ENCODE measurements at places on chromosomes 16 and 17.

DNA sequence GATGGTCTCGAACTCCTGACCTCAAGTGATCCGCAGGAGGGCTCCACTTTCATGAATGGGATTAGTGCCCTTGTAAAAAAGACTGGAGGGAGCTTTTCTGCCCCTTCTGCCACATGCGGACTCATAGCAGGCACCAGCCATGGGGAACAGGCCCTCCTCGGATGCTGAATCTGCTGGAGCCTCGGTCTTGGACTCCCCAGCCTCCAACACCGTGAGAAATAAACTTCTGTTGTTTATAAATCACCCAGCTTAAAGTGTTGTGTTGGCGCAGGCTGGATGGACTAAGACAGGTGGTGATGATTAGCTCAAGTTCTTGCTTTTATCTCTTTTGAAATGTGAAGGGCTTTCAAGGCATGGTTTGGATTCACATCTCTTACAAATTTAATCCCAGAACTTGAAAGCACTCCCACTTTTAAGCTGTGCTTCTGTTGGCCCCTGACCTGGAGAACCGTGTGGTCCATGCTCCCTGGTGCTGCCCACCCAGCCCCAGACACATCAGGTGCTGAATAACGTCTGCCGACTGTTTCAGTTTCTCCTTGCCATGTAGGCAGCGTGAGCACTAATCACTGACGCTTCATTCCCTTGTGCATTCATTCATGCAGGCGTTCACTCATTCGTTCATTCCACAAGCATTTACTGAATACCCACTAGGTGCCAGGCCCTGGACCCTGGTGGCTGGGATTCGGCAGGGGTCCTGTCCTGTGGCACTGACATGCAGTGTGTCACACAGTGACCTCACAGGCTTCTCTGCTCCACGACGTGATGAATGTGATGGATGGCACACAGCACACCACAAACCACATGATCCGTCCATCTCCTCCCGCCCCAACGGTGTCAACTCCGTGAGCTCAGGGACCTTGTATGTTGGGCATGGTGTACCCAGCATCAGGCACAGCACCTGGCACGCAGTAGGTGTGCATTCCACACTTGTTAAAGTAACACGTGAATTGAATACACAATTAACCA lies 8.9 kb downstream of the CIBAR2 start:
- no peak for DNase-seq

DNA sequence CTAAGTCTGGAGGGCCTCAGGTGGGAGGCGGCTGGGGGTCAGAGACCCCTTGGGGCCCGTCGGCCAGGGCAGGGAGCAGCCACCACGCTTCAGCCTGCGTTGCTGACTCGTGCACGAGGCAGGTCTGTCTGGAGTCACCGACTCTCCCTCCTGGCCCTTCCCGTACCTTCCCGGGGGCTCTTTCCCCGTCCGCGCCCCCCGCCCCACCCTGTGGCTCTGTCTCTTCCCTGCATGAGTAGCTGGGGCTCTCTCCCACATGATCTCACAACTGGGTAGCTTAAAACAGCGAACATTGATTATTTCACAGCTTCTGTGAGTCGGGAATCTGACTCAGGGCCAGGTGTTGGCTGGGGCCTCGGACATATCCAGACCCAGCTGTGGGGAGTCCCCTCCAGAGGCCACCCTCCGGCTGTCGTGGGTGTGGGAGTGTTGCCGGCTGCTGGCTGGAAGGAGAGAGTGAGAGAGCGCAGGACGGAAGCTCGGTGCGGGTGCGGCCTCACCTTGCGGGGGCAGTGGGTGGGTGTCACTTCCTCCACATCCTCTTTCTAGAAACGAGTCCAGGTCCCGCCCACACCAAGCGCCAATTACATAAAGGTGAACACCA lies 17.3 kb downstream of the BAHCC1 start:
- no peak for DNase-seq

DNA sequence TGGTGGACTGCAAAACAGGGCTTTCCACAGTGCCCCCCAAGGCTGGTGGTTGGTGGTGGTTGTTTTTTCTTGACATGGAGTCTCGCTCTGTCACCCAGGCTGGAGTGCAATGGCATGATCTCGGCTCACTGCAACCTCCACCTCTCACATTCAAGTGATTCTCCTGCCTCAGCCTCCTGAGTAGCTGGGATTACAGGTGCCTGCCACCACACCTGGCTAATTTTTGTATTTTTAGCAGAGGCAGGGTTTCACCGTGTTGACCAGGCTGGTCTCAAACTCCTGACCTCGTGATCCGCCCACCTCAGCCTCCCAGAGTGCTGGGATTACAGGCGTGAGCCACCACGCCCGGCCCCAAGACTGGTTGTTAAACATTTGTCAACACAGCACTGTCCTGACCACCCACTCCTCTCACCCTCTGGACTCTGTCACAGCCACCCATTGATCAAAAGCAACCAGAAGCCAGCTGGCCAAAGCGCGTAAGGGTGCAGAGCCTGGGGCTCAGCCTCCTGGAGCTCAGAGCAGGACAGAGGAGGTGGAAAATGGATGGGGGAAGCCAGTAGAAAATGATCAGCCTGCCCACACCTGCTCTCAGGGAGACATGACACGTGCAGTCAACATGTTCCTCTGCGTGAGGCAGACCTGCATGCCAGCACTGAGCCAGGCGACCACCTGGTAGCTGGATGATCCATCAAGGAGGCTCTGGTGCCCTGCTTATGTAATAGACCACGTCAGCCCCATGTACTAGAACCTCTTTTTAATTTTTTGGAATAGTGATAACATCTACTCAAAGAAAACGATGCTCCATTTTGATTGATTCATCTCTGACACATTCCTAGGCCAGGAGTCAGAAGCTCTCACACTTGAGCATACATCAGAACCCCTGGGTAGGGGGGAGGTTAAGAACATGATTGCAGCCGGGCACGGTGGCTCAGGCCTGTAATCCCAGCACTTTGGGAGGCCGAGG lies 14.8 kb upstream of the OSGIN1 start:
- no peak for DNase-seq

DNA sequence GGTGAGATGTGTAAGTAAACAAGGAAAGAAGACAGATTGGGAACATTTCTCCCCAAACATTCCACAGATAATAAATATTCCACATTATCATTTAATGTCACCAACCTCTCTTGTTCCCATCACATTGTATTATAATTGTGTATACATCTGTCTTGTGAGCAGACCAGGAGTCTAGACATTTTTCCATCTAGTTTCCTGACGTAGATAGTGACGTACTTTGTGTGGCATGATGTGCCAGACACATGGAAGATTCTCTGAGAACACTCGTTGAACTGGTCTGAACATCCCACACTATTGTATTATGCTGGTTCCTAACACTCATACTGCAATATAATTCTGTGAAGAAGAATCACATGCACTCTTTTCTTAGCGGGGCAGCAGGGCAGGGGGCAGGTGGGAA lies 34.0 kb downstream of the WSB1 start:
- no peak for DNase-seq

DNA sequence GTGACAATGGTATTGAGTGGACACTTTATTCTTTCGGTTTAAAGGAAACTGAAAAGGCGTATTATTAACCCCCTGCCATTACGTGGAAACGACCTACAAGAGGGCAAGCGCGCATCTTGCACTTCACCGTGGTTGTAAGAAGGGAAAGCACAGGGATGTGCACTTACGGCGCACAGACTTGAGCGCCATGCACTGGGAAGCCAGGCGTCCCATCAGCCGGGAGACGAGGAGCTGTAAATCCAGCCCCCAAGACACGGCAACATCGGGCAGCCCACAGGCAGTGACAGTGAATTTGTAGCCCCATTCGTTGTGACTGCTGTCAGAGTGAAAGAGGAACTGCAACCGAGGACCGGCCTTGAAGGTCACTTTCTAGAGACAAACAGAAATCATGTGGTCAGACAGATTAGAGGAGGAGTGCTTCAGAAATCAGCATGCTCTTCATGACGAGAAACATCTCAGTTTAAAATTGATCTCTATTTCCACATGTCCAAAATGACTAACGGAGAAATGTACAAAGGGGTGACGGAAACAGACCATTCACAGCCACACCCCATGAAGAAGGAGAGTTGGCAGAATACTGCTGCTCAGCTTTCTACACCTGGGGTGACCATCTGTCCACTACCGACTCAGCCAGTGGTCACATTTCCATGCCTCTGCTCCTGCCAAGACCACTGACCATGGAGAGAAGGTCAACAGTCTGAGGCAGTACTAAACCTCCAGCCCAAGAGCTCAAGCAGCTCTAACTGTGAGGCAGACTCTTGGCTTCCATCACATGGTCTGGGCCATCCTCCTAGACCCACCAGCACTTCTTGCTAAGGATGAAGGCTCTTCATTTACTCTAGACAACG lies 68.6 kb downstream of the ZZEF1 start:
- peak; percentile 81 for DNase-seq

GRCh38 chr16:55225972-55226542 lies 97.9 kb upstream of the IRX6 start:
- peak; percentile 62 for DNase-seq

GRCh38 chr17:61487161-61487988 lies 35.2 kb downstream of the TBX4 start:
- DNase-seq, result no peak

DNA sequence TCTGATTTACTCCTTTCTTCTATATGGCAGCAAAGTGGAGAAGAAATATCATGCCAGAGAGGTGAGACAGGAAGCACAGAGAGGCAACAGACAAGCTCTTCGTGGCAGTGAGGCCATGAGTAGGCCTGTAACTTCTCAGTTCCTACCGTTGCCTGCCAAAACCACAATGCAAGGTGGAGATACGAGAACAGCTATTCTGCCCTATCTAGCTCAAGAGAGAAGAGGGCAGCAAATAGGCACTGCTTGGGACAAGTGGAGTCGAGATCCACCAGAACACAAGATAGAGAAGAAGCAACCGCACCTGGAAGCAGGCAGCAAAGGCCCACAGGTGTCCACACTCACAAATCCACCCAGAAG lies 24.8 kb downstream of the RANBP10 start:
- no peak for DNase-seq

- no peak for DNase-seq
Observed at GRCh38 chr16:74321356-74321755, 24.7 kb downstream of the PSMD7 start.

DNA sequence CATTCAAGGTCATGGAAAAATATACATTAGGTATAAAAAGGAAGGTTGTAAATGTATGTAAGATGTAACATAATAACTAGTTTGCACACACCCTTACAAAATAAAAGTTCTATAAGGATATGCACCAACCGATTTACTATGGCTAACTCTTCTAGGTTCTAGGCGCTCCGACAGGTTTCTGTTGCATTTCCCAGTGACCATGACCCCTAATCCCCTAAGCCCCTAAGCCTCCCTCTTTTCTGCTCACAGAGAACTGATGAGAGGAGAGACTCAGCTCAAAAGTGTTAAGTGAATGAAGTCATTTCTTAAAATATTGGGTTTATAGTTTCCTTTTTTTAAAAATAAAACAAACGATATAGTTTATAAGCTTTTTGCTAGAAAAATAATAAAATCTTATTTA lies 30.0 kb upstream of the HEATR6 start:
- no peak for DNase-seq

GRCh38 chr17:34622862-34623623 lies 43.7 kb downstream of the TMEM132E start:
- DNase-seq, result no peak

GRCh38 chr16:52932321-52932720 lies 120.4 kb downstream of the CHD9NB start:
- DNase-seq, result no peak

- no peak for DNase-seq
Observed at GRCh38 chr16:82136956-82137821, 32.8 kb downstream of the MPHOSPH6 start.

DNA sequence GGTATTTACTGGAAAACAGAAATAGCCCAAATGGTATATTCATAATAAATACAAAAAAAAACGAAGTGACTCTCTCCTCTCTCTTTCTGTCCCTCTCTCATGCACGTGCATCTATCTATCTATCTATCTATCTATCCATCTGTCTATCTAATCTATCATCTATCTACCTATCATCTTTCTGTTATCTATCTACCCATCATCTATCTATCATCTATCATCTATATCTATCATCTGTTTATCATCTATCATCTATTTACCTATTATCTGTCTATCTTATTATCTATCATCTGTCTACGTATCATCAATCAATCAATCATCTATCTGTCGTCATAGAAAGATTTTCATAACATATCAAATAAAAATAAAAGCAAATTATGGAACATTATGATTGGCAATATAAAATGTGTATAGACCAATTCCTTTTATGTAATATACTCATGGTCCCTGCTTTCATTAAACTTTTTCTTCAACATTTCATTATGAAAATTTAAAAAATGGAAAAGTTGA lies 126.7 kb upstream of the CACNG3 start:
- DNase-seq, result no peak

- no peak for DNase-seq
Observed at GRCh38 chr17:17959520-17960361, 12.5 kb downstream of the TOM1L2 start.

GRCh38 chr17:2684549-2684948 lies 27.0 kb downstream of the CLUH start:
- no peak for DNase-seq

Data from MM.1S (cell line).